A549 (cell line): ENCODE measurements at places on chromosomes 5 and 9.
A peak's percentile ranks its signal among the peaks of the same experiment; 100 is the strongest.

DNA sequence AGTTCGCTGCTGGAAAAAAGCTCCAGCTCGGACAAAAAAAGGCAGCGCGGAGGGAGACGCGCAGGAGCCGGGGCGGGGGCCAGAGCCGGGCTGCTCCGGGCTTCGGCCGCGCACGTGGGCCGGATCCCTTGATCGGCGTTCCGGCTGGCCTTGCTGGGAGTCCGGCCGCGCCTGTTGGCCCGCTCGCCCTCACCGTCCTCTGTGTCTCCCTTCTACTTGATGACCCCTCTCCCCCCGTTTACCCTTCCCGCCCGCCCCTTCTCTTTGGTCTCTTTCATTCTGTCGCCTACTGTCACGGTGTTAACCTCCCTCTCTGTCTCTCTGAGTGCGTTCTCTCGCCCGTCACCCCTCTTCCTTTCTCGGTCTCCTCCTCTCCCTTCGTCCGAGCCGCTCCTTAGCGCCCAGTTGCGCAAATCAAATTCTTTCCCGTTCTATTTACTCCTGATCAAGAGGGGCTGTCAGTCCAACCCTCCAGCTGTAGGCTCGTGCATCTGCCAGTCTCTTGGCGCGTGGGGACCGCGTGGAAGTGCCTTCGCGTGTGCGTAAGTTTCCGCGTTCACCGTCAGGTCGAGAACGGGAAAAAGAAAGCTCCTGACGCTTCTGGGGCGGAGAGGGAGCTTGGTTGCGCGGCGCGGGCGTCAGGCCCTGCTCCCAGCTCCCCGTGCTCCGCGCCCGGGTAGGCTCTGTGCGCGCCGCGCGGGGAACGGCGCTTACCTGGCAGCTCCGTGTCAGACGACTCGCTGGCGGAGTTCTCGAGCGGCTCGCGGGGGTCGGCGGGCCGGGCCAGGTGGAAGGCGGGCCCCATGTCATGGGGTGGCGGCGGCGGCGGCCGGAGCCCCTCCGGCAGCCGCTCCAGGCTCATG is 798 bp downstream of the PITX1 start:
- DNase-seq = peak; percentile 62

GRCh38 chr5:1636981-1637638 is 113.3 kb upstream of the LPCAT1 start:
- no peak for DNase-seq

DNA sequence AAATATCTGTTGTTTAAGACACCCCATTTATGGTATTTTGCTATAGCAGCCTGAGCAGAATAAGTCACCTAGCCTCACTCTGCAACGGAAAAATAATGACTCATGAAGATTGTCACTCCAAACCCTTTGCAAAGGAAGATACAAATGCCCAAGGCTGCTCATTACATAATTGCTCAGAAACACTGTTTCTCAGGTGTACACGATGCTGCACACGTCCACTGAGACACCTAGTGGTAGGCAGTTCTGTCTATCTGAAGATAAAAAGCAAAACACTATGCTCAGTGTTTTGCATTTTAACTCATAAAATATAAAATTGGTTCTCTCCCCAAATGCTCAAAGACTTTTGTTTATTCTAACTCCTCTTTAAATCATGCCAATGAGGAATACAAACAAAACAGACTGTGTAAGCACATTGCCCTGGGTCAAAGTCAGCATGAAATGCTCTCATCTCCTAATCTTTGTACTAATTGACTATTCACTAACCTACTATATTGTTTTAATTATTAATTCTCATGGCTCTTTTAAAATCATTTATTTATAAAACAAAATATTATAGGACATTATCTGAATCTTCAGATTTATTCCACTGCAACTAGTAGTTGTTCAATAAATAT is 7.7 kb upstream of the TSLP start:
- no peak for DNase-seq

- DNase-seq = no peak
Measured at GRCh38 chr9:17907779-17908508, 329.1 kb downstream of the SH3GL2 start.

- no peak for DNase-seq
Measured at GRCh38 chr5:168366116-168366515, 74.7 kb downstream of the WWC1 start.

DNA sequence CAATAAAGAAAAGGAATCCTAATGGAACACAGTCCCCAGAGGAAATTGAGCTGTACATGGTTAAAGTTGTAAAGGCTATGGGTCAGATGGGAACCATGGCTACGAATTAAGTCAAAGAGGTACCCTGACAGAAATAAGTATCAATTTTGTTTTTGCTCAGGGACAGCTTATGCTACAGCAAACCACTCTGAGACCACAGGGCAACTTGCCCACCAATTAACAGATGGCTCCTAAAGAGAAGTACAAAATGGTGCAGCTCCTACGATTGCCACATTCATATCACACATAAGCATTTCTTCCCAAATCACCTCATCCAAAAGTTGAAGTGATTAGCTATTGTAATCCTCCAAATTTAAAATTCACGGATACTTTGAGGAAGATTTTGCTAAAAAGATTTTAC is 83.0 kb downstream of the ELAVL2 start:
- DNase-seq = no peak

DNA sequence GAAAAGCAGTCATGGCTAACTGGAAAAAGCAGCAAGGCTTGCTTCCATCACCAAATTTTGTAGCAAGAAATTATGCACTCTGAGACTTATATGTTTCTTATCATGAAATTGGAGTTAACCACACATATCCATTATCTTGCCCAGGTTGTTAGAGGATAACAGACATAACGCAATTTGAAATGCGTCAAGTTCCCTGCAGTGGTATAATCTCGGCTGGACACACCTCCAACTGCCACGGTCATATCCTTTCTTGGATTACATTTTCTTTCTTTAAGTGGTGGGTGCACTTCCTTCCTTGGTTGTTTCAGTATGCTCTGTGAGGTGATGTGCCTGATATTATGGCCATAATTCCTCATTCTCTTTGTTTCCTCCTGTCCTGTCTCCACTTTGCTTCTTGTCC is 695.0 kb upstream of the DMAC1 start:
- no peak for DNase-seq

GRCh38 chr9:93427655-93428379 is 23.7 kb upstream of the FAM120A start:
- DNase-seq = no peak

GRCh38 chr5:136132087-136132486 is 558 bp upstream of the SMAD5 start:
- DNase-seq = peak; percentile 25

DNA sequence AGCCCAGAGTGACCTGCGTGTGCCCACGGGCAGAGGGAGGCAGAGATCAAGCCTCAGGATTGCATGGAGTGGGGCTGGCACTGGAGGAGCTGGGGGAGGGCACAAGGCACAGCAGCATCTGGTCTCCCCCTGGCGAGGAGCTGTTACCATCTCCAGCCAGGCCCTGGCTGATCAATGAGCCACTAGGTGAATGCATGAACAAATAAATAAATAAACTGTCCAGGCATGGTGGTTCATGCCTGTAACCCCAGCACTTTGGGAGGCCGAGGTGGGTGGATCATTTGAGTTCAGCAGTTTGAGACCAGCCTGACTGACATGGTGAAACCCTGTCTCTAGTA is 14.3 kb upstream of the PSMB7 start:
- no peak for DNase-seq

GRCh38 chr5:130870691-130871090 is 294.4 kb downstream of the HINT1 start:
- no peak for DNase-seq

DNA sequence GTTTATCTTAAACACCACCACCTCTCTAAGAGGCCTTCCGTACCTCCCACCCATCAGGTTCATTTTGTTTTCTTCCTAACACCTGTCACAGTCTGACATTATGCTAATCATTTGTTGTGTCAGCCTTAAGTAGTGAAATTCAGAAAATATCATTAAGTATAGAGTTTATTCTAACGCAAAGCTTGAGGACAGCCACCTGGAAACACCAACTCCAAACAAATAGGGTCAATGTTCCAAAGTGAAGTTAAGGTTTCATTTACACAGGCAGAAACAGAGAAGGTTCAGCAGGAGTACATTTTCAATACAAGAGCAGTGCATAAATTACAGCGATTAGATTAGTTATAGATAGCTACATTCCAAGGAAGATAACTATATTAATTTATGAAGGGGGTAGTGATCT is 1.3 kb upstream of the SMC5 start:
- DNase-seq = no peak

DNA sequence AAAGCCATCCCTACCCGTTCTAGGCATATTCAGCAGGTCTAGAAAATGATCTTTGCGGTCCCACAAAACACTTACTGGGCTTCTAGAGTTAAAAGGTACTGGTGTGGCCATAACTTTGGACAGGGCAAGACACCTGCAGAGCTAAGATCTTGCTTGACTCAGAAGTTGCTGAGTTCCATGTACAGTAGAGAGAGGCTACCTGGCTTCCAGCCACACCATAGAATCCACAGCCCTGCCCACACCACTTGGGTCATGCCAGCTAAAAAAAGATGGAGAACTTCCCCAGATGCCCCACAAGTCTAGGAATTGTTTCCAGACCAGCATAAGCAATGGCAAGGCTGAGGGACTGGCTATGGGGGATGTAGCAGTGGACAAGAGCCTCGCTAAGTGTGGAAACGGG is 52.1 kb downstream of the ABCA1 start:
- no peak for DNase-seq

DNA sequence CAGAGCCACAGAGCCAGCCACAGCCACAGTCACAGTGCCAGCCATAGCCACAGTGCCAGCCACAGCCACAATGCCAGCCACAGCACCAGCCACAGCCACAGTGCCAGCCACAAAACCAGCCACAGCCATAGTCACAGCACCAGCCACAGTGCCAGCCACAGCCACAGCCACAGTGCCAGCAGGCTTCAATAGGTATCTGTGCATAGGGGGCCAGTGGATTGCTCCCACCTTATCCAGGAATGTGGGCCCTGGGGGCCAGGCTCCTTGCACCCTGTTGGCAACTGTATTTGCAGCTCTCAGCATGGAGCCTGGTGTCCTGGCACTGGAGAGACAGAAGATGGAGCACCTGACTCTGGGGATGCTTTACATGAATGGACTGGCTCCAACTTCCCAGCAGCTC is 111.7 kb upstream of the IRX2 start:
- DNase-seq = no peak

DNA sequence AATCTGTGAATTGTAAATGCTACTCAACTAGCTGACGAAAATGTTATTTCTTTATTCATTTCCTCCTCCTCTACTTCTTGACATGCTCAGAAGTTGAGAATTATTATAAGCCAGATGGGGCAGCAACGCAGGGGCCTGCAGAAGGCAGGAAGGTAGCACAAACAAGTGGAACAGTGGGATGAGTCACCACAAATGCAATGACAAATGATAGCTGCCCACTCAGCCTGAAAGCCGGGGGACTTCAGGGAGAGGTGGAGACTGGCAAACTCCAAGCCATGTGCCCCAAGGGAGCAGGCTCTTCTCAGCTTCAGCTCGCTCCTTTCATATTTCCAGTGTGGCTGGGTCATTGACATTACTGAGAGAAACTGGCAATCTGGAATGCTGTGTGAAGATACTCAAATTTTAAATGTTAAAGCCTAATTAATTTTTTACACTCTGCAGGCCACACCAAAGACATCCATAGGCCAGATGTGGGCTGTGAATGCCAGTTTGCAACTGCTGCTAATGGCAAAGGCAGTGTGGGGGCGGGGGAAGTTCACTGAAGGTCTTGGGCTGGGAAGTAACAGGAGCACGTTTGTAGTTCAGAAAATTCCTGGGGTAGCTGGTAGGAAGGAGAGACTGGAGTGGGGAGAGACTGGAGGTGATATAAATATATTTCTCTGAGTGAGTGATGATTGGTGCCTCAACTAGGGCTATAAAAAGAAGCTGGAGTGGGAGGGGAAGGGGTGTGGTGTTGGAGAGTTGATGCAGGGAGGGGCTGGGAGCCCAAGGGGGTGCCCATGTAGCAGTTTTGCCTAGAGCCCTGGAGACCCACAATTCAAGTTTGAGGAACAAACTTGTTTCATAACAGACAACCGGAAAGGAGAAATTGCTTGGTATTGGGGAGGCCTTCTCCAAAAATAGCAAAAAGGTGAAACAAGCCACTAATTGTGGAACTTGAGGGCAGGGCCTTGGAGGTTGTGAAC is 20.8 kb upstream of the ADRB2 start:
- DNase-seq = no peak

DNA sequence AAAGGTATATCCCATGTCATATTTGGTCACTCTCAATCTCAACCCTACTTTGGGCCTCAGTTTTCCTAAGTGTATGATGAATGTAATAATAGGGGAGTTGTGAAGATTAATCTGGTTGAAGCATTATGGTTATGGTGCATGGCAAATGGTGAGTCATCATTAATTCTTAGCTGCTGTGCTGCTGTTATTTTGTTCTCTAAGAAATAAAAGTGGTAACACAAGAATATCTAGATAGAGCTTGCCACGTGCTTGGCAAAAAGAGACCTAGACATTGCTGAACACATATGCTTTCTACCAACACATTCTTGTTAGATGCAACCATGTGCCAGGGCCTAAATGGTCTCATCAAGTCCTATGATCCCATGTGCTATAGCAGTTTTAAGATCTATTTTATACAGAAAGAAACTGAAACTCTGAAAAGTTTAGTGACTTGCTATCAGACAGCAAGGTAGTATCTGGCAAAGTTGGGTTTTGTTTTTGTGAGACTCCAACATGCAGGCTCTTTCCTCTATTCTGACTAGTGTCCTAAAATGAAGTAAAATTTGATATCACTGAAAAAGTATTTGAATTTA is 699.9 kb upstream of the MEF2C start:
- DNase-seq = no peak

DNA sequence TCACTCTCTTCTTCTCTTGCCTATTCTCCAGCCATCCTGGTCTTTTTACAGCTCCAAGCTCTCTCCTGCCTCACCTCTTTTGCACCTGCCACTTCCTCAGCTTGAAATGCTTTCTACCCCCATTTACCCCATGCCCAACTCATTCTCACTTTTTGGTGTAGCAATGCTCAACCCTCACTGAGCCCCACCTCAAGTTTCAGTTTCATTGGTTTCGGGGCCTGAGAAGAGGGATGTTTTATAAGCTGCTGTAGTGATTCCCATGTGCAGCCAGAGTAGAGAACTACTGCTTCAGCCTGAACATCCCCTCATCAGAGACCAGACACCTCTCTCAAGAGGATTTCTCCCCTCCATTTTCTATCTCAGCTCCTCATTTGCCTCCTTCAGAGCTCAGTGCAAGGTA is 45.2 kb upstream of the FYB1 start:
- DNase-seq = no peak

DNA sequence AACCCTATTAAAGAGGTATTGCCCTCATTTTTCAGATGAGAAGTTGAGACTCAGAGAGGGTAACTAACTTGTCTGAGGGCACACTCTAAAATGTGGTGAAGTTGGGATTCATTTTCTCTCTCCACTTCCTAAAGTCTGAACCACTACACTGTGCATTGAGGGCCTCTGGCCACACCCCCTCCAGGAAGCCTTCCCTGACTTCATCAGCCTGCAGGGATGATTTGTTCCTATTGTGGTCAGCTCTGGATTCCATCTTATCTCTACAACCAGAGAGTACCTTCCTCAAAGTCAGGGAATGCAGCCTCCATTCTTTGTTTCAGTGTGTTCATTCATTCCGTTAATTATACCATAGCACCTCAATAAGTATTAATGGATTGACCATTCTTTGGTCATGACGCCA is 356.0 kb upstream of the PANK3 start:
- DNase-seq = no peak

- no peak for DNase-seq
Measured at GRCh38 chr5:116543501-116543900, 31.1 kb downstream of the SEMA6A start.

- no peak for DNase-seq
Measured at GRCh38 chr5:120735076-120735475, 271.0 kb downstream of the PRR16 start.

- no peak for DNase-seq
Measured at GRCh38 chr9:123660691-123661466, 269.0 kb downstream of the DENND1A start.

GRCh38 chr9:19493174-19493811 is 84.5 kb downstream of the ACER2 start:
- peak; percentile 62 for DNase-seq
